Activated B cell treated with CpG ODN at 0.5 μM for 24 hours (primary cell): ENCODE measurements at places on chromosomes 12 and 14.

DNA sequence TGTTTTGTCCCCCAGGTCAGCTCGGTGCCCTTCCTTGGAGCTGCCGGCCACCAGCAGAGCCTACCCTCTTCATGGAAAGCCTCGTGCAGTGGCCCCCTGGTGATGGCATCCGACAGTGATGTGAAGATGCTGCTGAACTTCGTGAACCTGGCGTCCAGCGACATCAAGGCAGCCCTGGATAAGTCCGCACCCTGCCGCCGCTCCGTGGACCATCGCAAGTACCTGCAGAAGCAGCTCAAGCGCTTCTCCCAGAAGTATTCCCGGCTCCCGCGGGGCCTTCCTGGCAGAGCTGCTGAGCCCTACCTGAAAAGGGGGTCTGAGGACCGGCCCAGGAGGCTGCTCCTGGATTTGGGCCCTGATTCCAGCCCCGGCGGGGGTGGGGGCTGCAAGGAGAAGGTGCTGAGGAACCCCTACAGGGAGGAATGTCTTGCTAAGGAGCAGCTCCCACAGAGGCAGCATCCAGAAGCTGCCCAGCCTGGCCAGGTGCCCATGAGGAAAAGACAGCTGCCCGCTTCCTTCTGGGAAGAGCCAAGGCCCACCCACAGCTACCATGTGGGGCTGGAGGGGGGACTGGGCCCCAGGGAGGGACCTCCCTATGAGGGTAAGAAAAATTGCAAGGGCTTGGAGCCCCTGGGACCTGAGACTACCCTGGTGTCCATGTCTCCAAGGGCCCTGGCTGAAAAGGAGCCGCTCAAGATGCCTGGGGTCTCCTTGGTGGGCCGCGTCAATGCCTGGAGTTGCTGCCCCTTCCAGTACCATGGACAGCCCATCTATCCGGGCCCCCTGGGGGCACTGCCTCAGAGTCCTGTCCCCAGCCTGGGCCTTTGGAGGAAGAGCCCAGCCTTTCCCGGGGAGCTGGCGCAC lies 1.3 kb downstream of the FAM181A start:
- no peak for DNase-seq

DNA sequence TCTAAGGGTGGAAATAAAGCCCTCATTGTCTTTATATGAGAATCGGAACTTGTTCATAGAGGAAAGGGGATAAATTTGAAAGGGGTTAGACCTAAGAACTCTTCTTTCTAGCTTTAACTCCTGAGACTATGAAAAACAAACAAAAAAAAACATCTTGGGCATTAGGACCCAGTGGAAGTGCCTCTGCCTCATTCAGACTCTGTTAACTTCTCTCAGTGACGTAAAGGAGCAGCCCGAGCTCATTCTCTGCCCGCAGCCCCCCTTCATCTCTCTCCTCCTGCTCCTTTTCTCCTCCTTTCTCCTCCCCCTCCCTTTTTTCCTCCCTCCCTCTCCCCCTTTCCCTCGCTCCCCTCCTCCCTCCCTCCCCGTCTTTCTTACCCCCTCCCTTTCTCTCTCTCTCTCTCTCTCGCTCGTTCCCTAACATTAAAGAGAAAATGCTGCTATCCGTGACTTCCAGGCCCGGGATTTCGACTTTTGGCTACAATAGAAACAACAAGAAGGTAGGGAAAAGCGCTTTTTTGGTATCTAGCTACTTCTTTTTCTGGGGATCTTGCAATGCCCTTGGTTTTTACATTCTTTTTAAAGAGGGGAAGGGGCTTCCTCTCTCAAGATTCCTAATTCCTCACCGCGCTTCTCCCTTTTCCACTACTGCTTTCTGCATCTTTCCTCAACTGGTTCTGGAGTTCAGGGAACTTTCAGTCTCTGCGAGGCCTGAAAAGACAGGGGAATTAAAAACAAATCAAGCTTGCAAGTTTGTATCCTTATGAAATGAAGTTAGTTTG lies at the start of gene RBMS2:
Gene RBMS2 (plus strand): TSS at position 231 of the 782 bp plus-strand sequence. CDS start 204 bp downstream, at position 435.
- no peak for DNase-seq

GRCh38 chr12:26135010-26135420 lies 10.2 kb upstream of the BHLHE41 start:
- DNase-seq: no peak

DNA sequence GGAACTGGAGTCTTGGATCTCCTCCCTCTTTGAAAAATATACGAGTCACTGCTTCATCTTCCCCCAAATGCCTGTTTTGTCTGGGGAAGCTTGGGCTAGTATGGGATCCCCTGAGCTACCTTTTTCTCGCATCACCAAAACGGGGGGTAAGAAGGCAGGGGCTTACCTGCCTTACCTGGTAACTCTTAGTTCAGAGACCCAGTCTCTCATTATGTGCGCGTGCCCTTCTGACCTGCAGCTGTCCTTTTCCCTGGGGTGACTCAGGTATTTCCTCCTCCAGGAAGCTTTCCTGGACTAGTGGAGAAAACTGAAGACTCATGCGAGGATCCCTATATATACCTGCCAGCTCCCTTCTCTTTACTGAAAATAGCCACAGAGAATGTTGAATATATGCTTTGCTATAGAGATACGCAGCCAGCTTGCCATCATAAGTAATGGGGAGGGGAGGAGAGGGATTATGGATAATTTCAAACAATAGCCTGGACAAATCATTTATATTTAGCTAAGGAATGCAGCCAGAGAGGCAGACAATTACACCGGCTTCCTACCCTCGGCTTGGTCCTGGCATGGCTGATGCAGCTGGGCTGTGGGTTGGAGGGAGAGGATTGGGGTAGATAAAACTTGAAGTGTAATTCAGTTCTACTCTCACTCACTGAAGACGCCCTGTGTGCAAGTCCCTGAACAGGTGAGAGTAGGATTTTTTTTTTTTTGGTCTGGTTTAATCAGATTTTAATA lies 1.1 kb downstream of the TSPAN9 start:
- DNase-seq: no peak

DNA sequence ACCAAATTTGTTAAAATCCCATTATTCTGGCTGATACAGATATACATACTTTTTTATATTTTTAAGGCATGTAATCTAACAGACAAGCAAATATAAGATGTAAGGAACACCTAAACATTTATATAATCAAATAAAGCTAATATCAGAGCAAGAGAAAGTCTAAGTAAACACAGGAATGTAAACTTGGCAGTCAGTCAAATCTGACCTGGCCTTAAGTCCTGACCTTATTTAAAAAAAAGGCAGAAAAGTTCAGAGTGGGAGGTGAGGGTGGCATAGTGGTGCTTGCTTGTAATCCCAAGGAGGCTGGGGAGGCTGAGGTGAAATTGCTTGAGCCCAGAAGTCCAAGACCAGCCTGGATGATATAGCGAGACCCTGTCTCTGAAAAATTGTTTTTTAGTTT lies 152.6 kb downstream of the DERA start:
- no peak for DNase-seq

DNA sequence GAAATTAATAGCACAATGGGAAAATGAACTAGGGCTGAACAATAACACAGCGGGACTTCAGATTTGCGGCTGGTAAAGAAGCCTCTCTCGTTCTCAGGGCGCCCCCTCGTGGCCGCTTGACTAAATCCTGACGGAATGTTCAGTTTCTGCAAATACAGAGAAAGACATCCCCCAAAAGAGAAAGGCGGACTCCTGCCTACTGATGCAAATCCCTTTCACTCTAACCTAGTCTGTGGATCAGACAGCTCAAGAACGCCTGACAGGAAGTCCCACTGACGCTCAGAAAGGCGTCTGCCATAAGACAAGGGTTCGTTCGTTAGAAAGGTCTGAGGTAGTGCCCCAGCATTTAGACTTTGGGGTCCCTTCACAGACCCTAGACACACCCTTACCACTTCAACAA lies 2.5 kb downstream of the NUAK1 start:
- peak; percentile 56 for DNase-seq

DNA sequence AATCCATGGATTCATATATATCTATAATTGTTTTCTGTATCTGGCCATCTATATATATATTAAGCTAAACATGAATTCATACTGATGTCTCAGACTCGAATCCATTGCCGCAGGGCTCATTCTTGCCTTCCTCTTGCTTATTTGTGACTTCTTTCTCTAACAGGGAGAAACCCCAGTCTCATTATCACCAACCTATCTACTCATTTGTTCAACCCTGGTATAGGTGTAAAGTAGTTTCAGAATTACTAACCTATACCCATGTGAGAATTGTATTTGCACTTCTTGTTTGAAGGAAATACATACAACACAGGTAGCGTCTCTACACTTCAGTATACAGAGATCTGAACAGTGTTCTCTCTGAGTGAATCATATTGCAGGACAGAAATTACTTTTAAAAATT lies 77.7 kb downstream of the PTPN11 start:
- DNase-seq: no peak

DNA sequence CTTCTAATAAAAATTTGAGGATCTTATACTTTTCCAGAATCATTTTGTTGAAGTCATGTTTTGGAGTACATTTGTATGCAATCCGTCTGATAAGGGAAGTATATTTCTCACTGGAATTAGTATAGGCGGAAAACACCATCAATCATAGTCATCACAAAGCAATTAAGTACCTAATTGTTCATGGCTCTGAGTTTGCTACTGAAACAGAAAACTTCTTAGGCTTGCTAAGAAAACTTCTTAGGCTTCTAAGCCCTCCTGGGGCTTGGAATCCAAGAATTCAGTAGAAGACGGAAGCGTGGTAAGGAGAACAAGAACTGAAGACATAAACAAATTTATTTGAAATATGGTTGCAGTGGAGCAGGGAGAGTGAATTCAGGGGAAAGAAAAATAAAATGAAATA lies 636.3 kb downstream of the DIO2 start:
- DNase-seq: no peak

- DNase-seq: no peak
Measured at GRCh38 chr12:112536367-112536730, 117.6 kb downstream of the PTPN11 start.

DNA sequence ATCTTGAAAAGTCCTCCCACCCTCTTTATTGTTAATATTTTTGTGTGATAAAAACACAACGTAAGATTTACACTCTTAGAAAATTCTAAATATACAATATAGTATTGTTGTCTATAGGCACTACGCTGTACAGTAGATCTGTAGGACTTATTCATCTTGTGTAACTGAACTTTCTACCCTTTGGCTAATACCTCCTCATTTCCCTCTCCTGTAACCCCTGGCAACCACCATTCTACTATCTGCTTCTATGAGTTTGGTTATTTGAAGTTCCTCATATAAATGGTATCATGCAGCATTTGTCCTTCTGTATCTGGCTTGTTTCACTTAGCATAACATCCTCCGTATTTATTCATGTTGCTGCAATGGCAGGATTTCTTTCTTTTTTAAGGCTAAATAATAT lies 5.2 kb upstream of the CLEC9A start:
- no peak for DNase-seq

DNA sequence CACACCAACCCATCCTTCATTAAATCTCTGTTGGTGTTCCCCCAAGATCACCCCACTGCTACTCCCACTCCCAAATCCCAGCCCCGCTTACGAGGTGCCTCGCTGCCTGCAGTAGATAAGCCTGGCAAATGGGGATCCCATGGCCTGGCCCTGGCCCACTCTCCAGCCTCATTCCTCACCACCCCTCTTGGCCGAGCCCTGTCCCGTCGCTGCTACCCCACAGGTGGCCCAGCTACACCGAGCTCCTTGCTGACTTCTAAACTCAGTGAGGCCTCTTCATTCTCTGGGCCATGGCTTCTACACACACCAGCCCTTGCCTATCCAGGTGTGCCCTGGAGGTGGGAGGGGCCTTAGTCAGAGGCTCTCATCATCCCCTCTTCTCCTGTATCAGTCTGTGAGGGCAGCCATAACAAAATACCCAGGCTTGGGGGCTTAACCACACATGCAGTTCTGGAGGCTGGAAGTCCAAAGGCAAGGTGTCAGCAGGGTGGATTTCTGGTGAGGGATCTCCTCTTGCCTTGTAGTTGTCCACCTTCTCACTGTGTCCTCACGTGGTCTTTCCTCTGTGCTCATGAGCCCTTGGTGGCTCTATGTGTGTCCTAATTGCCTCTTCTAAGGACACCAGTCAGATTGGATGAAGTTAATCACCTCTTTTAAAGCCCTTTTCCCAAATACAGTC lies 92.8 kb downstream of the PRMT8 start:
- DNase-seq: no peak

DNA sequence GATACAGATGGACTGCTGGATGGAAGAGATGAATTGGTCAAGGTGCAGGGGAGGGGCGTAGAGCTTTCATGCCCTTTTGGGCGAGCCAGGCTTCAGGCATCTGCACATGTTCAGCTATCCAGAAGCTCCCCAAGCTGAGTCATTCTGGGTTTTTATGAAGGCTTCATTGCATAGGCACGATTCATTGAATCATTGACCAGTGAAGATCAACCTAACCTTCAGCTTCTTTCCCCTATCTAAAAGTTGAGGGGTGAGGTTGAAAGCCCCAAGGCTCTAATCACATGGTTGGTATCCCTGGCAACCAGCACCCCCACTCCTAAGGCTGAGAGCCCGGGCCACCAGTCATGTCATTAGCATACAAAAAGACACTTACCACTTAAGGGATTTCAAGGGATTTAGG lies 36.3 kb downstream of the RPS29 start:
- no peak for DNase-seq

- no peak for DNase-seq
Measured at GRCh38 chr12:104750061-104750460, 208.0 kb downstream of the SLC41A2 start.

DNA sequence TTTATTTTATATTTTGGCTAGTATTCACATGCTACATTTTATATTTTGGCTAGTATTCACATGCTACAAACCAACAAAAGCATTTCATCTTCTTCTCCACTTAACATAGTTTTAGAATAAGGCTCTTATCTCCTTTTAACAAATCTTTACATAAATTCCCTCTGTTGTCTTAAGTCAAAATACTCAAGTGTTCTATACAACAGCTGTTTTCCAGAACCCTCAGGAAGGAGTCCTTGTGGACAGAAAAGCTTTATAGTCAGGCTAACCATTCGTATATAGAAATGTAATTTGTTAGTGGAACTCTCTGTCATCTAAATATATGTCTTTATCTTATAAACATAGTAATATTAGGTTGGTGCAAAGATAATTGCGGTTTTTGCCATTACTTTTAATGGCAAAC lies 191.0 kb upstream of the FLRT2 start:
- no peak for DNase-seq

GRCh38 chr14:28467611-28468010 lies 299.0 kb upstream of the FOXG1 start:
- no peak for DNase-seq

- no peak for DNase-seq
Measured at GRCh38 chr14:32896979-32897697, 41.5 kb upstream of the NPAS3 start.

DNA sequence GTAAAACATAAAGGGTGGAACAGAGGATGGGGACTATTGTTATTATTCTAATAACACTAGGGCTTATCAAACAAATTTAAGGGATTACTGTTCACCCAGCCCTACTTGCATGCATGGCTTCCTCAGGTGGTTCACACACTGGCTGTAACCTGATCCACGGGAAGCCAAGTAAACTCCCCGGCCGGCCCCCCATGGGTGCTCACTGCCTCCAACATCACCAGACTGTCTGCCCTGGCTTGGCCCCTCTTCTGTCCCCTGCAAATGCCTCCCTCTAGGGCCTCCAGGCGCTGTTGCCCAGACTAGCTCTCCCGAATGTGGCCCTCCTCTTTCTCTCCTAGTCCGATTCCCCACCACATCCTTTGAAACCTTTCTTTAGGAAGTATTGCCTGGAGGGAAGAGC lies 18.6 kb downstream of the FAIM2 start:
- no peak for DNase-seq

- no peak for DNase-seq
Measured at GRCh38 chr12:92747151-92747550, 44.4 kb downstream of the PLEKHG7 start.
